AG09309 (cell line): ENCODE measurements at places on chromosomes 11 and 22.

DNA sequence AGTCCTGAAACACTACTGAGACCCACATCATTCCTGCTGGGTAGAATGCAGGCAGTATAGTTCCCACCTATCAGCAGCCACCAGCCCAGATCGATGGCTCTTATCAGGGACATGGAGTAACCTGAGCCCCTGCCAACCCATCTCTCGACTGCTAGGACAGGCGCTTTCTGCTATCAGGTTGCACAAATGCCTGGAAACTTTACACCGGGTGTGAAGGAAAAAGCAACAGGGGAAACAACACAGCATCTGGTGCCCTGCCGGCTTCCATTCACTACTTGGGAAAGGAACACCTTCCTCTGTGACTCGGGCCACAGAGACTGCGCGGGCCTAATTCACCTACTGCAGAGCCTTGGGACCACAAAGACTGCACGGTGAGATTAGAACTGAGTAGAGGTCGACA is 18.5 kb downstream of the RBFOX2 start:
- DNase-seq = no peak

DNA sequence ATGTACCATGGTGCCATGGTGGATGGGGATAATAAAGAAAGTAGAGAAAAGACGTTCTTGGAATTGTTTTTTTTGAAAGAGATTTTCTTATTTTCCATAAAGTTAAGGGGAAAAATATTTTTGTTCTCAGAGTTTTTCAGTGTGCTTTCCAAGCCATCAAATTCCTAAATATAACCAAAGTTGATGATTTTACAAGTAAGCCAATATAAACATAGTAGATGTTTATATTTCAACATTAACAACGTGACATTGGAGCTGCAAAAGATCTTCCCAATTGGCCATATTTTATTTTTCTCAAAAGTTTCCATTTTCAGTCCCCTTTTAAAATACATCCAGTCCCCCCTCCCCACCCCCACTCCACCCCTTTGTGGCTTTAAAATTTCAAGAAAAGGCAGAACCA is 80.9 kb upstream of the PICALM start:
- DNase-seq = no peak

DNA sequence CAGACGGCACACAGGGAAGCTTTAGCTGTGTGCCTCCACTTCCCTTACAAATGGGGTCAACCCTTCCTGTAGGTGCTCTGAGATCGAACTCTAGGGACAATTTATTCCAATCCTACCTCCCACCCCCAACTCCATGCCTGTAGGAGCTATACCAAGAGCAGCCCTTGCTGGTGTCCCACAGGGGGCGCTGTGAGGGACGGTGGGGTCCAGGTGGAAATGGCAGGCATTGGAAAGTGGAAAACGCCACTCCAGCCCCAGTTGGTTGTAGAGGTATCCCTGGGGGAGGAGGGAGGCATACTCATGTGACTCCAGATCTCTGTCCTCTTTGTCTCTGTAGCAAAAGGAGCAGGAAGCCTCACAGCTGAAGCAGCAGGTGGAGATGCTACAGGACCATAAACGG is 161.3 kb downstream of the MYO18B start:
- no peak for DNase-seq

GRCh38 chr11:96337541-96338431 is 5.2 kb downstream of the MAML2 start:
- DNase-seq = no peak

GRCh38 chr11:27372164-27372563 is 9.1 kb upstream of the CCDC34 start:
- no peak for DNase-seq

DNA sequence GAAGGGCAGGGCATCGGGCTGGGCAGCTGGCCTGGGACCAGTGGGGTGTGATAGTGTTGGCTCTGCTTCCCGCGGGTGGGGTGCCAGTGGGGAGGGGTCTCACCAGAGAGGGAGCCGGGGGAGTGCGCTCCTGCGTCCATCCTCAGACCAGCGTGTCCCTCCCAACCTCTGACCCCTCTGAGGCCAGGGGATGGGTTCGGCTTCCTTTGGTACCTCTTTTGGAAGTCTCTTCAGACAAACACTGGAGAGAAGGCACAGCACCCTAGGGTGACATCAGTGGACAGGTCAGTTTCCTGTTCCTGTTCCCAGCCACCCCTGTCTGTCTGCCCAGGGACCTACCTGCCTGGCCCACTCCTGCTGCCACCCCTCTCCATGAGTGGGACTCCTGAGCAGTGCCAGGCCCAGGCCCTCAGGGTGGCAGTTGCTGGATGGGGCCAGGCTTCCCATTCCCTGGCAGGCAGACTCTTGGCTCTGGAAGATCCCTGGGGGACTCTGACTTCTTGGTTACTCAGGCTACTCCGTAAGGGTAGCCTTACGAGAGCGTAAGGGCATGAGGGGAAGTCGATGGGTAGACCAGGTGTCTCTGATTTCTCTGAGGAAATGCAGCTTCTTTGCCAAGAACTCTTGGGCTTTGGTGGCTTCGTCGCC is 2.6 kb downstream of the TAGLN start:
- no peak for DNase-seq

DNA sequence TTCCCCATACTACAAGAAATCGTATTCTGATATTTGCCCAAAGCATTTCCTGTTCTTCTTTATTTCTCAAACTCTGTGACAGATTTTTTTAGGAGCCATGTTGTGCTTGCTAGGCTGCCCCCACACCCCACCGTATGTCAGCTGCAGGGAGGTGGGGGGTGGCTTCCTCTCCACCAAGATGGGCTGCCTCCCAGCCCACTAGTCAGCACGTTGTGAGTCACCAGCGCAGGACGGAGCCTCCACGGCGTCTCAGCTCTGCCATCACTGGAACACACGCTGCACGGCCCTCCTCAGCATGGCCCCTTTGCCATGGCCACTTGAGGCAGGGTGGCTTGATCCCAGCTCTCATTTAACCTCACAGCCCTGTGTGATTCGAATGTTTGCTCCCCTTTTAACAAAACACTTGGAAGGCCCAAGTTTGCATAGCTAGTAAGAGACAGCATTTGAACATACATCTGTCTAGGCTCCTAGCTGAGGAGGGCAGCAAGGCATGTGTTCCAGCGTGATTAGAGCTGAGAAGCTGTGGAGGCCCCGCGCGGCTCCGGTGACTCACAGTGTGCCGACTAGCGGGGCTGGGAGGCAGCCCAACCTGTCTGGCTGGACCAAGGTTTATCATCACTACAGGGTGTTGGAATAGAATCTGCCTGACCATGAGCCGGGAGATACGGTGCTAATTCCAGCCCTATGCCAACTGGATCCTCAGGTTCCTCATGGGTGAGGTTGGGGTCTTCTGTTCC is 180.7 kb upstream of the NCAM1 start:
- no peak for DNase-seq

DNA sequence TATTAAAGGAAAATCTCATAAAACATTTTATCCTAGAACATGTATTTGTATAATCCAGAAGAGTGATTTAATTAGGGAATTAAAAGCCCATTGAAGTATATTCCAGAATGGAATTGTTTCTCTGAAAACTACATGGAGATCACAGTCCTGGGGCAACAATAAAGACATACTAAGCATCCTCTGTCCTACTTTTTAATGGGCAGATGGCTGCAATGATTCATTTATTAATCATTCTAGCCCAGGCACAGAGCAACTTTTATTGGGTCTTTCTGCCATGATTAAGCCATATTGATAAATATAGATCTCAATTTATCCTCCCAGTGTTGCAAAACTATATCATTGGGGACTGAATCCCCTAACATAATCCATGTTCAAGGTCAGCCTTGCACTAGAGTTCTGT is 22.0 kb downstream of the FAM181B start:
- DNase-seq = no peak

- no peak for DNase-seq
Measured at GRCh38 chr11:134338654-134339053, 6.9 kb downstream of the GLB1L2 start.

GRCh38 chr11:23961503-23962338 is 535.1 kb upstream of the LUZP2 start:
- no peak for DNase-seq

- DNase-seq = no peak
Measured at GRCh38 chr22:24463071-24463760, 31.9 kb upstream of the UPB1 start.

- DNase-seq = no peak
Measured at GRCh38 chr22:37243402-37244113, 511 bp downstream of the RAC2 start.

DNA sequence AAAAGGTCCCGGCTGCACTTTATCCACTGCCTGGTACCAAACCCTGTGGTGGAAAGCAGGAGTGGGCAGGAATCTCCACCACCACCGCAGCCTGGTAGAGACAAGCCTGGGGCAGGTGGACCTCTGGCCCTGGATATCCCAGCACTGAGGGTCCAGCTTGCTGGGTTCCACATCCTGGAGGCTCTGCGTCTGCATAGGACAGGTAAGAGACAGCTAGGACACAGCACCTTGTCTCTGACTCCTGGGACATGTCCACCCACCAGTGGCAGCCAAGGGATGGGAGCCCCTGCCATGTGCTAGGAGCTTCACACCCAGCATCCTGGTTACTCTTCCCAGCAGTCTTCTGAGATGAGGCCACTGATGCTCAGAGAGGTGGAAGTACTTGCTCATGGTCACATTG is 105.5 kb downstream of the MYO18B start:
- DNase-seq = no peak

GRCh38 chr22:20084547-20085413 is 4.7 kb downstream of the DGCR8 start:
- no peak for DNase-seq
